ENCODE measurements at places on chromosomes 16 and 17.
A peak's percentile ranks its signal among the peaks of the same experiment; 100 is the strongest.

GRCh38 chr17:3600529-3601205 is 8.5 kb downstream of the TRPV1 start:
- no peak for ATAC-seq

DNA sequence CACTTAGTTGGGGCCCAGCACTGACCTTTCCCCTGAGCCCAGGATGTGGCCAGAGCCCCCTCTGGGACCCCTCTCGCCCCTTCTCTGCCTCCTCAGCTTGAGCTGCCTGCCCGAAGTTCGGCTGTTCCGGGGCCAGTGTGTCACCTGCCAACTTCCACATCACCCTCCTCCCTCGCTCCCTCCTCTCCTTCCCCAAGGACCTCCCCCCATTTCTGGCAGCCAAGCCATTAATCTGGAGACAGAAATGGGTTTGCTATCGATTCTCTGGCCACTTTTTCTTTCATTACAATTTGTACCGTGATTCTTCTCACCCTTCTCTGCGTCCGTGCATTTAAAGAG is 8.8 kb upstream of the ADAM11 start:
- no peak for ATAC-seq

DNA sequence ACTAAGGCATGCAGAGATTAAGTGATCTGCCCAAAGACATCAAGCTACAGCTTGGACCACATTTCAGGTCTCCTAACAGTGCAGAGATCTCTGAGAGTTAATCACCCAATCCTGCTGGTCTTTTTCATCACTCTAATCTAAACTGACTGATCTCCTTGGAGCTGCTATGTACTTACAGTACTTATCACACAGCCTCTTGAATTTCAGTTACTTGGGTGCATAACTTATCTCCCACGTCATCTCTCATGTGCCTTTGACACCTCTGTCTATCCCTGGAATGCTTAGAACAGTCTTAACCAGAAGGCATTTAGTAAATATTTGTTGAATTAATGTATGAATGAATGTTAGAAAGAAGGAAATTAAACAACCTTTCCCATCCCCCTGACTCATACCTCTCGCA is 139.0 kb downstream of the SNX11 start:
- ATAC-seq = no peak

DNA sequence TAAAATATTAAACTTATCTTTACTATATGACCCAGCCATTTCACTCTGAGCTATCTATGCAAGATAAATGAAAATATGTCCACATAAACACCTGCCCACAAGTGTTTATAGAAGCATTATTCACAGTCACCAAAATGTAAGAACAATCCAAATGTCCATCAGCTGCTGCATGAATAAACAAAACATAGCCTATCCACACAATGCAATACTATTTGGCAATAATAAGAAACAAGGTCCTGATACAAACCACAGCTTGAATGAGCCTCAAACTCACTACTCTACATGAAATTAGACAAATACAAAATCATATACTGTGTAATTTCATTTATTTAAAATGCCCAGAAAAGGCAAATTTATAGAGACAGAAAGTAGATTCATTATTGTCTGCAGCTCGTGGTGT is 355.1 kb downstream of the CDH8 start:
- no peak for ATAC-seq

DNA sequence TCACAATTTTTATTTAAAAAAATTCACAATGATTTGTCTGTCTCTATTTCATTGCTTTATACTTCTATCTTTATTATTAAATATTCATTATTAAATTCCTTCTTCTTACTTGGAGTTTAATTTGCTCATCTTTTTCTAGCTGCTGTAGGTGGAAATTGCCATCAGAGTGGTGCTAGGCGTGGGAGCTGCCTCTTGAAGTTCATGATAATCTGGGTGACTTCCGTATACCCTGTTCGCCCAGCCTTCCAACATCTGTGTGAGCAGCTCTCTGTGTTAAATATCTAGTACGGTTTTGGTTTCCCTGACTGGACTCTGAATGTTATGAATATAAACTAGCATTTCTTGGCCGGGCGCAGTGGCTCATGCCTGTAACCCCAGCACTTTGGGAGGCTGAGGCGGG is 84.0 kb upstream of the RPH3AL start:
- ATAC-seq = no peak

DNA sequence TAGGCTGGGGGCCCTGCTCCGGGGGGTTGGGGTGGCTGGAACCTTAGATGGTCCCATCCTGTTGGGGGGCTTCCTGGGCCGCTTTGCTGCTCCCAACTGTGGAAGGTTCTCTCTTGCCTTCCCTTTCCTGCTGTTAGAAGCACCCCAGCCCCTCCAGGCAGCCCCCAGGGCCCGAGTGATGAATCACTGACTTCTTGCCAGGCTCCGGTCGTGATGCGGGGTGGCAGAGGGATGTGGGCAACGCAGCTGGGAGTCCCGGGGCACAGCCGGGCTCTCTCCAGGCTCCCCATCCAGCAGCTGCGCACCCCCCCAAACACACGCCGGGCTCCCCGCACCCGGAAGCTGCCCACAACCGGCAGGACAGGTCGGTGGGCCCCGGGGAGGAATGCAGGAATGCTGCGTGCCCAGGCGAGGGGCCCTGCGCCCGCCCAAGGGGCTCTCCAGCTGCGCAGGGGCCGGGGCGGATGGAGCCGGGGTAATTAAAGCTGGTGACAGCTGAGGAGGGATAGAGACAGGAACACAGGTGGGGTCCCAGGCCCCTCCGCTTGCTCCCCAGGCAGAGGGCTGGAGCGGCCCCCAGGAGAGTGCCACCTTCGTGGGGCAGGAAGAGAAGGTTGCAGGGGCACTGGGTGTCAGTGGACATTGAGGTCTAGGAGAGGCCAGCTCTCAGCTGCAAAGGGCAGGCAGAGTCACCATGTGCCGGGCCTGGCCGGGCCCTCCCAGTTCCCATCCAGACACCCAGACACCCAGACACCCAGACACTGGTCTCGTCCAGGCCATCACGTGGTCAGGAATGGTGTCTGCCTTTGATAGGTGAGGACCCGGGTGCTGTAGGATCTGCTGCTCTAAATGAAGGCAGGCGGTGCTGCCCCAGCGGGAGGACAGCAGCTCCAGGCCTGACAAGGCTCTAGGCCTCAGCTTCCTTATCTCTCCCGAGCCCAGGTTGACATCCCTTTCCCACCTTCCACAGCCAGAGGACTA is 15.0 kb upstream of the SLC38A10 start:
- ATAC-seq = no peak

GRCh38 chr17:40363111-40363827 is 1.3 kb downstream of the GJD3 start:
- ATAC-seq = peak; percentile 58

- ATAC-seq = no peak
Measured at GRCh38 chr16:24950275-24950674, 64.9 kb downstream of the ARHGAP17 start.

GRCh38 chr17:50188921-50189549 is 12.4 kb downstream of the COL1A1 start:
- ATAC-seq = no peak

Measured in stimulated activated memory B cell treated with anti-CD40 and anti-IgM and Interleukin-4, amounts not matched to agents 10 μg/mL and 1 μg/mL and 100 μg/mL, for 72 hours (primary cell).